ENCODE measurements at places on chromosomes 2 and 18.

- peak; percentile 75 for DNase-seq
Measured at GRCh38 chr2:152718909-152719645, 657 bp downstream of the ARL6IP6 start.

DNA sequence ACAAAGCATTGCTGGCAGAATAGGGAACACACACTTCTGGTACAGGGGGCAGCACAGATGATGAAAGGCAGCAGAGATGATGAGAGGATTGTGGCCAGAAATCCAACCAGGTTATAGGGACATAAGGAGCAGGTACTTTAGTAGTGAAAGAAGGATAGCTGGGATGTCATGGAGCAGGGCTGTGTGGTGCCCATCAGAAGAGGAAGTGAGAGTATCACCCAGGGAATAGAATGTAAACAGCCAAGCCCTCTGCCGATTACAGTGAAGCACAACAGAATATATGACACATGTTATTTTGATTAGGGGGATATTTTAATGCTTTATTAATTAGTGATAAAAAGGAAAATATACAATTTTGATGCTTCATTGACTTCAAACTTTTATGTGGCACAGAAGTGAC is 883.4 kb upstream of the CDH2 start:
- no peak for DNase-seq

DNA sequence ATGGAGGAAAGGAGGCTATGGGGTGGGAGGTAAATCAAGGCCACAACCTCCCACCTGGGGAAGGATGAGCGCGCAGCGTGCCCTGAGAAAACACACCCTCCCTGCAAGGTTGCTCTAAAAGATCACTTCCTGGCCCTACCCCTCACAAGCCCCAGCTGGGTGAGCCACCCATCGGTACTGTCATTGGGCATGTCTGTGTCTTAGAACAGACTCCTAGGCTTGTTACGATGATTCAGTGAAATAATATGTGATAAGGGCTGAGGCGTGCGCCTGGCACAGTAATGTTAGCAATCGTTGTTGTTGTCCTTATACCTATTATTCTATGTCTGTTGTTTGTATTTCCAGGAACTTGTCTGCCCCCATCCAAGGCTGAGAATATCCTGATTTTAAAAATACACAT is 175.1 kb downstream of the ZFP36L2 start:
- DNase-seq, result no peak

DNA sequence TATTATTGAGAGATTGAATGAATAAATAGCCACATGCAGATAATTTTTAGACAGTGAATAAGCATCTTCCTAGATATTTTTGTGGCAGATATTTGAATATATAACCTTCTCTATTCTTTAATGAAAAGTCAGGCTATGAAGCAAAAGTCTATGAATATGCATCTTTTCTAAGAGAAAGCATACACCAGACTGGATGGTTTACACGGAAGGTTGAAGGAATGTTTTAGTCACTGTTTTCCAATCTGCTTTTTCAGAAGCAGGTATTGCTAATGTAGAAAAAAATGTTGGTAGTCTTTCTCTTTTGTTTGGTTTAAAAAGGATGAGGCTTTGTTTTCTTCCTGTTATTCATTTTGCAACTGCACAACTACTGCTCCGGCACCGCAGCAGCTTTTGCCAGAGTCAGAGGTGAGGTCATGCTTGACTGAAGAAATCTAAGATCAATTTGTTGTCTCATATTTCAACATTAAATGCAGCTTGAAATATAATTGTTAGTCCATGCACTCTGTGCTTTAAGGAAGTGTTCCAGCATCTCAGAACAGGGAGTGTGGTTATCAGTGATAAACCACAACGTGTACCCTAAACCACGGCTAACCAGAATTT is 1540.8 kb upstream of the PIK3C3 start:
- DNase-seq, result no peak

DNA sequence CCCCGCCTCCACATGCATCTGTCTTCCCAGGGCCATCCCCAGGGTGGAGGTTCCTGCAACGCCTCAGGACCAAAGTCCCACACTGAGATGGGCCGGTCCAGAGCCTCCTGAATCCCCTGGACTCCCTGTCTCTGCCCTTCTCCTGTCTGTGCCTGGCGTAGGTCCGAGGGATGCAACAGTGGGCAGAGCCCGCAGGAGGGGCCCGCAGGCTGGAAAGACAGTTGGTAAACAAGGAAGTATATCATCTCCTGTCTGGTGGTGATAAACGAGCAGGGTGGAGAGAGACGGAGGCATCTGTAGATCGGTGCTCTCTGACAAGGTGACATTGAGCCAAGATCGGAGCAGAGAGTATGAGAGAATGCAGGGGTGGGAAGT is 72.6 kb upstream of the RAB6C start:
- DNase-seq, result no peak

DNA sequence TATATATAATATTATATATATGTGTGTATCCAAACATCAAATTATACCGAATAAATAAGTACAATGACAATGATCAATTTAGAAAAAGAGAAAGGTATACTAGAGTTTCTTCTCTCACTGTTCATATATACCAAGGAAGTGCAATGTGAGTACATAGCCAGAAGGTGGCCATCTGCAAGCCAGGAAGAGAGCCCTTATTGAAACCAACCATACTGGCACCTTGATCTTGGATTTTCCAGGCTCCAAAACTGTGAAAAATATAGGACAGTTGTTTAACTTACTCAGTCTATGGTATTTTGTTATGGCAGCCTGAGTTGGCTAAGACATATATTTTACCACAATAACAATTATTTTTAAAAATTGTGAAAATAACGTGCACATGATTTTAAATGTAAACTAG is 1490.2 kb upstream of the SLC39A10 start:
- no peak for DNase-seq

GRCh38 chr2:20423847-20424246 is 23.0 kb upstream of the RHOB start:
- DNase-seq, result no peak

GRCh38 chr2:27728081-27728858 is 43.2 kb upstream of the MRPL33 start:
- DNase-seq, result no peak

GRCh38 chr2:10136101-10136934 is 13.8 kb downstream of the RRM2 start:
- no peak for DNase-seq

GRCh38 chr2:50026236-50026635 is 871.9 kb upstream of the FSHR start:
- DNase-seq, result no peak

DNA sequence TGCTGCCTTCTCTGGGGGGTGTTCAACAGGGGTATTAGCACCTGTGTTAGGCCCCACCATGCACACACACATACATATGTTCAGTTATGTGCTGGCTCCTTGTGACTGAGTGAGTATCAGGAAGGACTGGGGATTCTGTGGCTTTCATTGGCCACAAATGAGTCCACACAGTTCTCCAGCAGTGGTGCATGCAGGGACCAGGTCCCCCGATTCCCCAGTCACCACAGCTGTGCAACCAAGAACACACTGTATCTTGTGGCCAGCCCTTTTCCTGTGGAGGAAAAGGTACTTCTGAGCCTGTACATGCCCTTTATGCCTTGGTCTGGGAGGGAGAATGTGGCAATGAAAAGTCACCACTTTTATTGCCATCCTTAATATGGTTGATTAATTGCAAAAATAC is 74.9 kb upstream of the KLF7 start:
- no peak for DNase-seq

GRCh38 chr18:32714571-32715148 is 58.2 kb downstream of the KLHL14 start:
- DNase-seq, result no peak

DNA sequence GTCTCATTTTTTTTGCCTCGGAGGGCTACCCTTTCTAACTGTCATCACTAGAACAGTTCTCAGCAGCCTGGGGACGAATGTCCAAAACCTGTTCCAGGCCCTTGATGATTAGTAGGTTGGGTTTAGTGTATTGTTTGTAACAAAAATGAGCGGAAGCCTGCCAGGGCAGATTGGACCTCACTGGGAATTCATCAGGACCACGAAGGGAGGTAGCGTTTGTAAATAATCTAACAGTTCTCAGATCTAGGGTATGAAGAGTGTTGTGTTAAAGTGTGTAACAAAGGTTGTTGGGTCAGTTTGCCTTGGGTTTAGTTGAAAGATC is 799 bp downstream of the CEP68 start:
- DNase-seq, result no peak

DNA sequence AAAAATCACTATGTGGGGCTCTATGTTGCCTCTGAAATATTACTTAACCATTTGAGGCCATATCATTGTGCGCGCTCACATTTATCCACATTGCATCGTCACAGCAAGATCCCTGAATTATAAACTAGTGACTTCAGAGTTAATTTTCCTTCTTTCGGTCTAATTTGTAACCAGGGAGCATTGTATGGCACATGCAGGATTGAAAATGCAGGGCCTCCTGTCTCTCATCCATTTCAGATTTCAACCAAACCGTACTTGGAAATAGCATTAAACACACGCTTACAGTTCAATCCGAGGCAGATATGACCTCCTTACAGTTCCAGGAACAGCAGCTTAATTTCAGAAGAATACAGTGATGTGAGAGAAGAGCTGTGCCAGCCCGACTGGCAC is 532 bp downstream of the MYOM1 start:
- DNase-seq, result no peak

DNA sequence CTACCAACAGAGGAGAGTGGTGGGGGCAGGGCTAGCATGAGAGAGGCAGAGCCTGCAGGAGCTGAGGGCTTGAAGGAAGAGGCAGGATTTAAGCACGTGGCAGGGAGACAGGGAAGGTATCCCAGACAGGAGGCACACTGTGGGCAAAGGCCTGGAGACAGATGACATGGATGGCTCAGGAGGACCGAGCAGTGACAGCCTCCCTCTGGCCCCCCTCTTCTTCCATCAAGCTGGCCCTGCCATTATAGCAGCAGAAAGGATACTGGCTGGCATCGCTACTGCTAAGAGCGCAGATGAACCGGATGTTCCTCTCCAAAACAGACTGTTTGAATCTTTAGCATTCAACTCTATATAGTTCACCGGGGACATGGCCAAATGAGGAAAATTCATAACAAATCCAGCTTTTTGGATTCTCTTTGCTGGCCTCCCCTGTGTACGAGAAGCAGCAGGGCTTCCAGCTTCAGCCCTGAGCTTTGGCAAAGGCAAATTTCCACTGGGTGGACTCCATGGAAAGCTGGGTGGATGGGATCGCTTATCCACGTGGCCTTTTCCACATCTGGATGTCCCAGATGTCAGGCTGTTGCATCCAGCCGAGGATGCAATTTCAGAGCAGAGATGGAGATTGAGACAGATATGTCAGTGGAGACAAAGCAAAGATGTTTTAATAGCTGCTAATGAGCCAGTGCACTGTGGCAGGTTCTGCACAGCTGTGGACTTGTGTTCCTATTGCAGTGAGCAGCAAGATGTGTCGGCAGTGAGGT is 36.2 kb downstream of the CAPN13 start:
- DNase-seq, result no peak

DNA sequence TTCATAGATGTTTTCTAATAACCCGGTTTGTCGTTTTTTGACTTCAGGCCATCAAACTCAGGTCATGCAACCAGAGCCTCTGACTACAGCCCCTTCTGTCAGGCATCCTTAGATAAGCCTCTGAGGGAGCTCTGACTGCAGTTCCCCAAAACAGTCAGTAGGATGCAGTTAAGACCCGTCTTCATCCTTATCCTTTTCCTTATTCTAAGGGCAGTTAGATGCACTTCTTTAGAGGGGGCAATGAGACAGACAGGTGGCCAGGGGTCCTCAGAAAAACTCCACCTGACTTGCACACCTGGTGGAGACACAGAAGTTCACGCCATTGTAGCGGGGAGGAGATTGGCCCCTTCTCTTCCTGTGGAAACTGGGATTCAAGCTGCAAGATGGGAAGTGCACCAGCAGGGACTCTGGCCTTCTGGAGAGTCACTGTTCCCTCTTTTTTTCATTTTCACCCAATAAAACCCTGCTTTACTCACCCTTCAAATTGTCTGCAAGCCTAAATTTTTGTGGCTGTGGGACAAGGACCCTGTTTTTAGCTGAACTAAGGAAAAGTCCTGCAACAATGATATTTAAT is 104.8 kb upstream of the TFPI start:
- no peak for DNase-seq

DNA sequence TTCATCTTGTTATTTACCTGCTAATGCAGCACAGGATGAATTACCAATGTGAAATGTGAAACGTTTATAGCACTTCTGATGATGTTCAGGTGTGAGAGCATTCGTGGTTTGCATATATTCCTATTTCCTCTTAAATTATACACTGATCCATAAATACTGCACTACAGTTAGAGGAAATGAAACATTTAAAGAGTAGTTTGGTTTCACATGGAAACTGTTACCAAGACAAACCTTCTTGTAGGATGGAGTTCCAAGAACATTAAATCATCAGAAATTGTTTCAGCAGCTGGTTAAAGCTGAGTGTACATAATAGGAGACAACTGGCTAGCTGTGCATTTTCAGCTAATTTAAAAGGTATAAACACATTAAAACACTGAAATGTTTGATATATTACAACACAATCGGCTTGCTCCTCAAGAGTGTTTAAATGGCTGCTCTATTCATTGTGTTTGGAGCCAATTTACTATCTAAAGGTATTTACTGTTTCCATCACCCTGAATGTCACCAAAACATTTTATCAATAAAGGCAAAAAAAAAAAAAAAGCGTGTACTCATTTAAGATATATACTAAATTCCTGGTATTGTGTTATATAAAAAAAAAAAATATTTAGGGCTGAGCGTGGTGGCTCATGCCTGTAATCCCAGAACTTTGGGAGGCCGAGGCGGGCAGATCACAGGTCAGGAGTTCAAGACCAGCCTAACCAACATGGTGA is 100.6 kb downstream of the DYM start:
- no peak for DNase-seq

DNA sequence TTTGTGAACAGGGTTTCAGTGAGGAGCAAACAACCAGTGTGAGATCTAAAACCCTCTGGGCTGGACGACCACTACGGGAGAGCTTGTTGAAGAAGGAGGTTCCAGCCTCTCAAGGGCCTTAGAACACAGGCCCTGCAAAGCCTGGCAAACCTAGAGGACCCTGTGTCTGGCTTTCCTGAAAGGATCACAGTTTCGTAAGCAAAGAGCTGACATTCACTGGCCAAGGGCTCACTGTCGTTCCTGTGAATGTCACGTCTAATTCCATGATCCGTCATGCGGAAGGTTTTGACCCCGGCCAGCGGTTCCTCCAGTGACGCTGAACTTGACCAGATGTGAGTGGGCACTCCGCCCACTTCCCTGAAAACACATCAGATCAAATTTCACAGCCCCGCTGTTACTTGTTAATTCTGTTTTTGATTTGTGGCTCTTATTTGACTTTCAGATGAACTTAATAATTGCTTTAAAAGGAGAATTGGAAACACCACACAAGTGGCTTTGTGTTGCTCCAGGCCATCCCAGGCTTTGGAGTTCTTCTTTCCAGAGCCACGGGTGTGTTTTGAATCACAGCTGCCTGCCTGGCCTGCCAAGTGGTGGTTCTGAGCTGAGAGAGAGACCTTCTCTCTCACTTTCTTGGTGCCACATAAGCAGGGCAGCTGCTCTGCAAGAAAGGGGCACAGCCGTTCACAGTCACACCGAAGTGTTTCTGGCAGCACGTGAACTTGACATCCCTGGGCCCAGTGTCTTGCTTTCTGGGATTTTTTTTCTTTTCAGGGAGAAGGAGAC is 308.4 kb downstream of the NDUFA10 start:
- DNase-seq, result no peak
